GM18507 (cell line): ENCODE measurements at places on chromosomes 11 and 22.

- DNase-seq: no peak
These were observed 685.2 kb upstream of the CHORDC1 start for GRCh38 chr11:90908074-90908473.

GRCh38 chr11:831118-831864 is 1.5 kb upstream of the CD151 start:
- no peak for DNase-seq

DNA sequence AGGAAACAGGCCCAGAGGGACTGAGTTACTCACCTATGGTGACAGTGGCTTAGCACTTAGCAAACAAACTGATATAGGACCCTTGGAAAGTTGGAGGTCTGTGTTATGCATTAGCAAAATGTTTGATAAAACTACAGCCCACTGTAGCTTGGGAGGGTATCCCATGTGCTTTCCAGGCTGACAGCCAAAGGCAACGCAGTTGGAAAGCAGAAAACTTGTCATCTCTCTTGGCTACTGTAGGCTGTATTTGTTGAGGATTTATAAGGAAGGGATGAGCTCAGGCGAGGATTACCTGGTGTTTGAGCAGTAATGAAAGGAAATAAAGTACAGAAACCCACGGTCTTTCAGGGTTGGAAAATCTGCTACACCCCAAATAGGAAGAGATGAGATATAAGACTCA is 23.8 kb downstream of the SDHAF2 start:
- DNase-seq: no peak

DNA sequence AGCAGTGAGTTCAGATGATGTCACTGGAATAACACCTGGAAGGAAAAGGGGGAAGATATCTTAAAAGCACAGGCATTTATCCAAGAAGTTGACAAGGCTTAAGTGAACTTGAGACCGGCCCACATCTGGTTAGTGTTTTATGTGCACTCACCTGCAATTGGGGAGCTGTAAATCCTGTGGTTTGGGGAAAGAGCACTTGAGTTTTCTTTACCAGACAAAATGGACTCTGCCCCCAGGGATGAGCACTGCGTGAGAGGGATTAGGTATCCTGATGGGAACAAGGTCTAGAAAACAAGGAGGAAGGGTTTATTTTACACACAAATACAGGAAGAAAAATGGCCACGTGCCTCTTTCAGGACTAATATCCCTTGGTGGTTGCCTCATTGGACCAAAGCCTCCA is 15.2 kb downstream of the E2F8 start:
- DNase-seq: no peak

- DNase-seq: no peak
These were observed 7.0 kb upstream of the SIDT2 start for GRCh38 chr11:117171404-117172061.

- no peak for DNase-seq
These were observed 101.4 kb downstream of the MRTFA start for GRCh38 chr22:40535189-40535512.

- DNase-seq: no peak
These were observed 9.2 kb downstream of the CRTAM start for GRCh38 chr11:122847466-122847865.

- DNase-seq: no peak
These were observed 264.1 kb downstream of the MN1 start for GRCh38 chr22:27537501-27537900.

- DNase-seq: no peak
These were observed 26.0 kb downstream of the CHEK2 start for GRCh38 chr22:28715611-28716010.

DNA sequence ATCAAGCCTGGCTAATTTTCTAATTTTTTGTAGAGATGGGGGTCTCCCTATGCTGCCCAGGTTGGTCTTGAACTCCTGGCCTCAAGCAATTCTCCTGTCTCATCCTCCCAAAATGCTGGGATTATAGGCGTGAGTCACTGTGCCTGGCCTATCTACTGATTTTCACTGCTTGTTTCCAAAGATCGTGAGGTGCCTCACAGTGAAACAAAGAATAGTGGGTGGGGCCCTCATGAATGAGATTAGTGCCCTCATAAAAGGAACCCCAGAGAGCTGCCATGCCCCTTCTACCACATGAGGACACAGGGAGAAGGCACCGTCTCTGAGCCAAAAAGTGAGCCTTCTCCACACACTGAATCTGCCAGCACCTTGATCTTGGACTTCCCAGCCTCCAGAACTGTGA is 23.5 kb downstream of the TMEM184B start:
- DNase-seq: no peak
